Activated T-cell treated with anti-CD3 and anti-CD28 coated beads, Interleukin-2, amount 50 U/mL, for 48 hours (primary cell): ENCODE measurements at places on chromosomes 1 and 21.

GRCh38 chr1:113199760-113200455 lies 126.9 kb downstream of the LRIG2 start:
- no peak for DNase-seq

DNA sequence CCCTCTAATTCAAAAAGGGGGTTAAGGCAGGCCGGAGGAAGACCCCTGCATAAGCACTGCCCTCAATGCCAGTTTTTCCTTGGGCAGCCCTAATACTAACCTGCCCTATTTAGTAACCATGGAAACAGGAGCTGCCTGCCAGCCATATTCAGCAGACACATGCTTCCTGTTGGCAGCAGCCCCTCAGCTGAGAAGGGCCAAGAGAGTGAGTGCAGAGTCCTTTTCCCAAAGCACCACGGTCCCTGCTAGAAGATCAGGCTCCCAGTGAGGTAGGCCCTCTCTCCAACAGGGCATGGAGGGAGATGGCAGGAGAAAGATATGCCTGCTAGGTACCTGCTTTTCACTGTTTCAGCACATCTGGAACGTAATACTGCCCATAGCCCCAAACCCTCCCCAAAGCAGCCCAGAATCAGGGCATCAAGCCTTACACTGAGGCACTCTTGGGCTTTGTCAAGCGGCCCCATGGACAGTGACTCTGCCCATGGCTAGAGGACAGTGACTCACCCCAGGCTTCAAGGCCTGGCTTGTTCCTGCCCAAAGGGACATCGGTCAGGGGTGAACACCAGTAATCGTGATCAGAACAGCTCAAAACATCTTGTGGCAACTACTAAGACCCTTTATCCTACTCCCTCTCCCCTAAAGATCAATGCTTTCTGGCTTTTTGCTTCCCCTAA lies 64.5 kb downstream of the BCAR3 start:
- DNase-seq, result no peak

- no peak for DNase-seq
Observed at GRCh38 chr21:27557356-27557755, 590.5 kb upstream of the ADAMTS5 start.

- no peak for DNase-seq
Observed at GRCh38 chr1:106680776-106681344, 375.6 kb upstream of the PRMT6 start.

- DNase-seq, result no peak
Observed at GRCh38 chr1:22291494-22291893, 148.6 kb upstream of the WNT4 start.

DNA sequence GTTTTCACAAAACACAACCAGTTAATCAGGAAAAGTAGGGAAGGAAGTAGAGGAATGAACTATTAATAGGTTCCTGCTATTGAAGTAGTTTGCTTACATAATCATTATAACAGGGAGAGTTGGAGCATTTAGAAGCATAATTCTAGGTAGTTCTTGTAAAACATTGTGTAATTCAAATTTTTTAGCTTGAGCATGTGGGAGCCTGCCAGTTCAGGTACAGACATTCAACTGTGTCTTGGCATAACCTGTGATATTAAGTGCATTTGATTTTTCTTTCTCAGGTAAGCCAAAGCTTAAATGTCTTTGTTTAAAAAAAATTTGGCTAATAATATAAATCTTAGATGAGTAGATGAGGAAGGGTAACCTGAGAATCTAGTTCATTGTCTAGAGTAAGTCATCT lies 3.4 kb downstream of the YTHDF2 start:
- no peak for DNase-seq

DNA sequence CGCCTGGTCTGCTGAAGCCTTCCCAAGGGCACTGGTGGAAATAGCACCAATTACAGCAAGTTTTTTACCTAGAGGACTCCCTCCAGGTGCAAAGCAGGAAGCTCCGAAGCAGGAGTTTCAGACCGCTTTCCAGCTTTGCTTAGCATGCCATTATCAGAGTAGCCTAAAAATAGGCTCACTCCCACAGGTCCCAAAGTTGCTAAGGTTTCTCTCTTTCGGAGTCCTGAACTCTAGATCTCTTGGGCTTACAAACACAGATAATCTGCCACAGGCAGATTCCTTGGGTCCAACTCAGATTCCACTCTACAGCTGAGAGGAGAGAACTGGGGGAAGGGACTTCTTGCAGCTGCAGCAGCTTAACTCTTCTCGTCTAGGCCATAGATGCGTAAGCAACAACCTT lies 22.5 kb downstream of the ZMYND12 start:
- no peak for DNase-seq

GRCh38 chr1:113073479-113073950 lies 517 bp downstream of the LRIG2 start:
- DNase-seq, result no peak
